ENCODE measurements at places on chromosomes 1 and 21. TPM values are rescaled to one million over a fixed set of nuclear protein-coding genes. Genes with fewer than 3 reads are reported as not detected.

DNA sequence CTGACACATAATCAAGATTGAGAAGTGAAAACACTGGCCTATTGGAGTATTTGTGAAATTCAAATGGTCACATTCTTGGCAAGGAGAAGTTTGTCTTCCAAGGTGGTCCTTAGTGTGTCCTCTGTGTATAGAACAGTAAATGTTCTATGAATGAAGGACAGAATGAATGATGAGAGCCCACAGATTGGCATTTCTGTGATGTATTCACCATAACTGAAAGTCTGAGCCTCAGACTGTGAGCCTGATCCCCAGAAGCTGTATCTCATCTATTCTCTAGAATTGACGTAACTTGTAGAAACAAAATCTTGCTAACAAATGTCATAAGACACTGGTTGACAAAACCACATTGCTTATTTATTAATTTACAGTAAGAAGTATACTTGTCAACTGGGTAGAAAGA, 111.5 kb upstream of the ETV3 start:
- DNase-seq = no peak

DNA sequence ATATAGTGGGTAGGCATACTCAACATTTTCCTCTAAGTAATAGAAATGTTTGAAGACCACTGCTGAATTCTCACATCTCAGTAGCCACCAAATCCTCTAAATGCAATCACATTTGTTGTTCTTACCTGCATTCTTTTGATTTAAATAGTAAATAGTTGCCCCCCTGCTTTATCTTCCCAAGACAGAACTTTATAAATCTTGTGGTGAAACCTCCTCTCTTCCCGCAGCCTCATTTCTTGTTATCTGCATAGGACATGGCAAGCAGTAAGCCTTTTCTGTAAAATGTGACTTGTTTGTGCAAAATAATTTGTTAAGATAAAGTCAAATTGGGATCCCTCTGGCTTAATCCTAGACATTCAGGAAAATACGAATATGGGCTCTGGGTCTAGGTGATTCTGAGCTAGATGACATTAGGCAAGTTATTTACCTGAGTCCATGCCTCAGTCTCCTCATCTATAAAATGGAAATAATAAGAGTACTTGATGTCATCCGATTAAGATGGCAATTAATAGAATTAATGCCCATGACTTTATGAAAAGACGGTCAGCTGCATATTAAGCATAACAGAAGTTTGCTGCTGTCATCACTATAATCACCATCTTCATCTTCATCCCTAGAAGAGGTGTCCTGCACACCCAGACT, 77.7 kb downstream of the LRRC8C start:
- no peak for DNase-seq

DNA sequence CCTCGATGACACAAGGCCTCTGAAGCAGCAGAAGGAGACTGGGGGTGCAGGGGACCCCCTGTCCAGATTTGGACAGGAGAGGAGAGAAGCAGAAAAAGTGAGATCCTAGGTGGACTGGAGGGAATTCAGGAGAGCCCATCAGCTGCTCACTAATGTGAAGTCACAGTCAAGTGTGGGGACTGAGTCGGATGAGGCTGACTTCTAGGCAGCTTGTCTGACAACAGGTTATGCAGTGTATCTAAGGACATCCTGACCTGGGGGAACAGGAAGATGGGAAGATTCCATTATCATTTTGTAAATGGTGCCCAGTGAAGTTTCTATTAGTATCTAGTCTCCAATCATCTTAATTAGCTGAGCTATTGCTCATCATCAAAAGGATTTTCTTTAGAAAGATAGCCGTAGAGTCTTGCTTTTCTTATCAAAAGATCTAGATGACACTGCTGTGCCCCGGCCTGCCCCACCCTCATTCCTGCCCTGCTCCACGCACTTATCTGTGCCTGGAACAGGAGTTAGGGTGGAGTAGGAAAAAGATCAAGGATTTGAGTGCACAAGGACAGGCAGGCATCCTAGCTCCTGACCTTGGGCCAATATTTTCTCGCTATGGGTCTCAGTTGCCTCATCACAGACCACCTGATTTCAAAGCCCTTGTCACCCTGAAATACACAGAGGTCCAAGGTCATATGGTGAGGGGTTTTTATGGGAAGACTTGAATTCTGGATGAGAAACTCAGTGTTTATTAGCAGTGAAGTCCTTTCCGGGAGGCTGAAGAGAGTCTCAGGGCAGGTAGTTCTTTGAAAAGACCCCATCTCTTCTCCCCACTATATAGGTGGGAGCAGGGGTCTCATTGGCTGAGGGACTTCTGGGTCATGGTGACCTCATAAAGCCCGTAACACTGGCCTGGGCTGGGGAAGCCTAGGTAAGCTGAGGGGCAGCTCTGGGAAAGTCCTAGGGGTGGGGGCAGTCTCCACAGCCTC, at the start of gene MROH7:
MROH7 (plus strand) TSS at position 924 of the 974 bp plus-strand sequence. CDS start 11,141 bp downstream, outside the sequence.
- no peak for DNase-seq

GRCh38 chr1:193476748-193477147, 290.3 kb upstream of the B3GALT2 start:
- DNase-seq = no peak

DNA sequence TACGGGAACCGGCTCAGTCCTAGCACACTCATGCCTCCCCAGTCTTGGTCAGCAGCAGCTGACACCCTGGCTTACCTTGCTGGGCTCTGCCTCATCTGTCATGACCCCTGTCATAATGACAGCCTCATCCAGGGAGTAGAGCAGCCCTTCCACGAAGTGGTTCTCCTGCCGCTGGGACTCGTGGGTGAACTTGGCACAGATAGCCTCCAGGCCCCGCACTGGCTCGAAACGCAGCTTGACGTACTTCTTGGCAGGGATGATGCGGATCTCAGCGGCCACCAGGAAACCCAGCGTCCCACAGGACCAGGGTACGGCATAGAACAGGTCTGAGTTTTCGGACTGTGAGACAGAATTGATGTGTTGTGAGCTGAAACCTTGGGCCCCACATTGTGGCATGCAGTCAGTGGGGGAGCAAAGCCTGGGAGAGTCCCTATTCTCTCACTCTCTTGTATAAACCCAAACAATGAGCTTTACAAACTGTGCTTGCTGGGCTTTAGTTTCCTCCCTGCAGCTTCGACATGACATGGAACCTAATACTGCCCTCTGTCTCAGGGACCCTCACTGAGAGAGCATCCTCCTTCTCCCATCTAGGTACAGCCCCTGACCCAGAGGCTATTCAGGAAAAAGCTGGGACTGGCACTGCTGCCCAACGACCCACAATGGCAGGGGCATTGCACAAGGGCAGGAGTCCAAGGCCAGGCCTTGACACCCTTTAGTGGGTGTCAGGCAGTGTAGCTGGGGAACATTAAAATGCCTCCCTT, 15.5 kb downstream of the DHCR24 start:
- DNase-seq = no peak

DNA sequence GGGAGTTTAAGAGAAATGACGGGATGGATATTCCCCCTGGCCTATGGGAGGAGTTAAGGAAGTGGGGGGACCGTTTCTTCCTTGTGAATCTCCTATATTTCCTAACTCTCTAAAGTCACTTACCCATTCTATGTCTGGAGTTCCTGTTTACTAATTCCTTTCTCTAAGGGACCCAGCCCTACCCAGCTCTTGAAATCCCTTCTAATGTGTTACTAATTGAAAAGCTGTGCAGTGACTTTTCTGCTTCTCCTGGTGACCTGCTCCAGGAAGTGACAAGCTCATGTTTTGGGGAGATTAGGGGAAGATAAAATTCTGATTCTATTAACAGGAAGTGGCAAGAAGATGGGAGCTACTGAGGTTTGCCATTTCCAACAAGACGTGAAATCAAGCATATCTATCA, 4.0 kb upstream of the SAMSN1 start:
- DNase-seq = no peak

GRCh38 chr21:31874812-31875212, 2.0 kb downstream of the HUNK start:
- no peak for DNase-seq

GRCh38 chr1:3907621-3908165, 7.6 kb upstream of the C1orf174 start:
- DNase-seq = no peak

GRCh38 chr1:172837816-172838679, 179.1 kb downstream of the FASLG start:
- no peak for DNase-seq

DNA sequence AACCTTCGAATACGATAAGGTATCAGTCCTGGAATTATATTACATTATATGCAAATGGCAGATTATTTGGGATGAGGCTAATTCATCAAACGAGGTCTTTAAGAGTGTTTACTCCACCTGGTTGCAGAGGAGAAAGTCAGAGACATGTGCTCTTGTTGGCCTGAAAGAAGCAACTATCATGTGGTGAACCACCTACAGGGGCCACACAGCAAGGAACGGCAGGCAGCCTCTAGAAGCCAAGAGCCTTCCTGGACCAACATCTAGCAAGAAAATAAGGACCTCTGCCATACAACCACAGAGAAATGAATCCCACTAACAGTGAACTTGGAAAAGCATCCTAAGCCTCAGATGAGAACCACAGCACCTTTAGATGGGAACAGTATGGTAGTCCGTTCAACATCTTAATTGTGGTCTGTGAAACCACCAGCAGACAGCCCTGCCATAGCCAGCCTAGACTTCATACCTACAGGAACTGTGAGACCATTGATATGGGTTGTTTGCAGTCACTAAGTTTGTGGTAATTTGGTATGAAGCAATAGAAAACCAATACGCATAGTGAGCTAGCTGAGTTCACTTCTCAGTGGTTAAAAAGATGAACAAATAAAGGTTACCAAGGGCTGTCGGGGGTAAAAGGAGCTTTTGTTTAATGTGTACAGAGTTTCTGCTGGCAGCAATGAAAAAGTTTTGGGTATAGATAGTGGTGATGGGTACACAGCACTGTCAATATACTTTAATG, 345.7 kb upstream of the RUNX1 start:
- no peak for DNase-seq

- DNase-seq = no peak
Measured at GRCh38 chr1:6586404-6586816, 6.6 kb downstream of the ZBTB48 start.

DUSP12 gene
- polyA plus RNA-seq = 52.7 TPM

IVL gene
- 0.16 TPM for polyA plus RNA-seq

AJAP1 gene
- polyA plus RNA-seq = 1.2 TPM

Data from renal pelvis (tissue), 12 donors.